Subcutaneous adipose tissue (tissue), 4 donors: ENCODE measurements at places on chromosomes 4 and X. TPM values are rescaled to one million over a fixed set of nuclear protein-coding genes. Genes with fewer than 3 reads are reported as not detected.

The AKAP4 gene
- not detected for total RNA-seq

The DCAF12L2 gene
- 0.51 TPM for total RNA-seq

The UGT8 gene
- not detected for total RNA-seq

The CT45A5 gene
- total RNA-seq = not detected

The VCX3B gene
- total RNA-seq = not detected

The NKRF gene
- 5.1 TPM for total RNA-seq

The MTNR1A gene
- not detected for total RNA-seq

The RTL5 gene
- 5.3 TPM for total RNA-seq

The RS1 gene
- 0.16 TPM for total RNA-seq

The CLDN22 gene
- not detected for total RNA-seq

The MAMLD1 gene
- 7.3 TPM for total RNA-seq

The CA5B gene
- total RNA-seq = 12.4 TPM

The RAB39B gene
- total RNA-seq = 0.51 TPM

The CT45A2 gene
- total RNA-seq = not detected

The C4orf51 gene
- total RNA-seq = not detected

The MAP9 gene
- total RNA-seq = 7.5 TPM

The SLC10A7 gene
- total RNA-seq = 10.8 TPM

The RASGEF1B gene
- 23.8 TPM for total RNA-seq

The CYP4V2 gene
- total RNA-seq = 28.4 TPM

The MSX1 gene
- total RNA-seq = 15.2 TPM

The LEF1 gene
- total RNA-seq = 6.8 TPM

The DNAAF6 gene
- total RNA-seq = not detected
